ENCODE measurements at places on chromosomes 1 and 21.

DNA sequence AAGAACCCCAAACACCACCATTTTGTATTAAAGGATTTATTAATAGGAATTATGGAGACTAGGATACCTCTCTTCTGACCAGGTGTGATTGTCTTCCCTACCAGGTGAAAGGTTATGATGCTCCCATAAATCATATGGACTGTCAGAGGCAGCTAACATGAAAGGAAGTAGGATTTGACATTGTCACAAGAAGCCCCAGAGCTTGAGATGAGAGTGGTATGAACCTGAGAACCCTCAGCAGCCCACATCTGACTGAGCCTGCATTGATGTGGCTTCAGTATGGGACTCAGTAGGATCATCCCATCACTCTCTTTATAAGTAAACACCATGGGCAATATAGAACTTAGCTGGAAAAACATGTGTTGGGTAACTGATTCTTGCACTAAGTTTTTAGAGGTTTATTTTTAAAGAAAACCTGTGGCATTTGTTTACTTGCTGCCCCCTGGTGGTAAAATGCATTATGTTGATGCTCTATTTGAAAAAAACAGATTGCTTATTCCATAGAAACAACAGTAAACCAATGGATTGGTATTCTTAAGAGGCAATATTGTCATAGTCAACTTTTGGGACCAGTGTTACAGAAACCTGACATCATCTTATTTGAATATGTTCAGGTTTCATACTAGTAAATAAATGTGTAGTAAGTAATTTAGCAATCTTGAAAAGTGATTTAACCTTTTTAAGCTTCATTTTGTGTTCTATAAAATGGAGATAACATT lies 16.6 kb upstream of the CACYBP start:
- peak; percentile 51 for DNase-seq

DNA sequence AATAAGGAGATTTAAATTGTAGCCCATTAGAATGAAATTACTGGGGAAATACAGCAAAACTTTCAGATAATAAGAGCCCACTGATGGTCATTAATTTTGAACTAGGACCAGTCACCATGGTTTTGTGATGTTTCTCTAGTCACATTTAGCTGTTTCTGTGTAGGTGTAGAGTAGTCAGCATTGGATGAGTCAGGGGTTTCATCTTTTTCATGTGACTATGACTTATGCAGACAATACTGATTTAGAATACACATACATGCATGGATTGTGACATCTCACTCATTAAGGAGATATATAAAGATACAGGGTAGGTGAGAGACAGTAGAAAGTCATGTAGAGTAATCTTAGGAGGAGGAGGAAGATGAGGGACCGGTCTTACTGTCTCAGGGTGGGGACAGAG lies 1192.7 kb downstream of the KCNT2 start:
- no peak for DNase-seq

DNA sequence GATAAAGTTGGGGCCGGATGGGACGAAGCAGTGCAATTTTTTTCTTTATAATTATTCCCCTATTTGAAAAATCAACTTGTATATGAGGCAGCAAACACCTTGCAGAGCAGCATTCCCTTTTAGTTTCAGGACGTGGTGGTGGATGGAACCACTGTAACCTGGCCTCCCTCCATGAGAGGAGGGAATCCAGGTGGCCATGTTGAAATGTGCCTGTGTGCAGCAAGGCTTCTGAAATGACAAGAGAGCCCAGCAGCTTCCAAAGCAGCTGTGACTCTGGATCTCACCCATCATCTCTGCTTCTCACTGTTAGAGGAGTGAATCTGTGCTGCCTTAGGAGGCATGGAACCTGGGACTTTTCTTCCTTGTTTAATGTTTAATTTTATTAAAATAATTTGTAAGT lies 42.3 kb downstream of the NFIA start:
- DNase-seq: peak; percentile 42

DNA sequence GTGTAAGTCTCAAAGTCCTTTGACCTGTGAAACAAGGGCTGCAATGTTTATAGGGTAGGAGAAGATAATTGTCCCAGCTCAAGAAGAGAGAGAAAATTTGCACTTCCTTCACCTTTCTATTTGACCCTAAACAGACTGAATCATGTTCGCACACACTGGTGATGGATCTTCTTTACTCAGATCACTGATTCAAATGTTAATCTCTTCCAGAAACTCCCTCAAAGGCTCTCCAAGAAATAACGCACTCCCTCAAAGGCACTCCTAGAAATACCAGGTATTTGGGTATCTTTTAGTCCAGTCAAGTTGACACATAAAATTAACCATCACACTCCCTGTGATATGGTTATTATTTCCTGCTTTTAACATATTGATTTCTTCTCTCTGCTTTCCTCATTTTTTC lies 30.5 kb upstream of the PTGS2 start:
- DNase-seq: no peak

DNA sequence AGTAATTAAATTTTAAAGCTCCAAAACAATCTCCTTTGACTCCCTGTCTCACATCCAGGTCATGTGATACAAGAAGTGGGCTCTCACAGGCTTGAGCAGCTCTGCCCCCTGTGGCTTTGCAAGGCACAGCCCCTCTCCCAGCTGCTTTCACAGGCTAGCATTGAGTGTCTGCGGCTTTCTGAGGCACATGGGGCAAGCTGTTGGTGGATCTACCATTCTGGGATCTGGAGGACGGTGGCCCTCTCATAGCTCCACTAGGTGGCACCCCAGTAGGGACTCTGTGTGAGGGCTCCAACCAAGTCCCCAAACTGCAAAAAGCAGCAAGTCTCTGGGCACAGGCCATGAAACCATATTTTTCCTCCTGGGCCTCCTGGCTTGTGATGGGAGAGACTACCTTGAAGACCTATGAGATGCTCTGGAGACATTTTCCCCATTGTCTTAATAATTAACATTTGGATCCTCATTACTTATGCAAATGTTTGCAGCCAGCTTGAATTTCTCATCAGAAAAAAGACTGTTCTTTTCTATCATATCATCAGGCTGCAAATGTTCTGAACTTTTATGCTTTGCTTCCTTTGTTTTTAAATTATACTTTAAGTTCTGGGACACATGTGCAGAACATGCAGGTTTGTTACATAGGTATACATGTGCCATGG lies 554.1 kb upstream of the OLFM3 start:
- no peak for DNase-seq

DNA sequence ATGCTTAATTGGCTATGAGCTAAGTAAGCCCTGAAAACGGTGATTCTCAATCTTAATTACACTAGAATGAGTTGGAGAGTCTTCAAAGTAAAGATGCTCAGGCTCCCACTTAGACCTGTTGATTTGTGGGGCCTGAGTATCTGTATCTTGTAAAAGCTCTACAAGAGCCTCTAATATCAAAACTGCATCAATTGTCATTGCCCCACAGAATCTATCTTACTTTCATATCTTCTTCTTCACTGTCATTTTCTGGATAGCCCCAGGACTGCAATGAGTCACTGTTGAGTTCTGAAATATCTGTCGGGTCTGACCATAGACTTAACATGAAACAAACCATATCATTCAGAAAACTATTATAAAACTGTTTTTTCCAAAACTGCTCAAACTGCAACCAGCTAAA lies 102.8 kb upstream of the SERTAD4 start:
- DNase-seq: no peak

DNA sequence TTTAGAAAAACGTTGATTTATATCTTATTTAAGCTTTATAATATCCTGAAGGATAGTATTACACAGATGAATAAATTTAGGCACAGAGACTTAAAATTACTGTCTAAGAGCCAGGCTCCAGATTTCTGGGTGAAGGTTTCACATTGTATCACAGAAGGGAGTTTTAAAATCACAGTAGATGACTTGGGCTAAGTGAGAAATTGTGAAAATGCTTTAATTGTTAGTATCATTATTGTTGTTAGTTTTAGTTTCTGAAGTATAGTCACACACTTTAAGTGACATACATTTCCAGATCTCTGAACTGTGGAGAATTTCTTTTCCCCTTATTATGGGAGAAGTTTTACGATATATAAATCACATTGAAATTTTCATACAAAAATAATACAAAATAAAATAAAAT lies 83.5 kb downstream of the NDUFS5 start:
- DNase-seq: no peak

- DNase-seq: no peak
Measured at GRCh38 chr1:241837901-241838300, 10.1 kb upstream of the EXO1 start.

DNA sequence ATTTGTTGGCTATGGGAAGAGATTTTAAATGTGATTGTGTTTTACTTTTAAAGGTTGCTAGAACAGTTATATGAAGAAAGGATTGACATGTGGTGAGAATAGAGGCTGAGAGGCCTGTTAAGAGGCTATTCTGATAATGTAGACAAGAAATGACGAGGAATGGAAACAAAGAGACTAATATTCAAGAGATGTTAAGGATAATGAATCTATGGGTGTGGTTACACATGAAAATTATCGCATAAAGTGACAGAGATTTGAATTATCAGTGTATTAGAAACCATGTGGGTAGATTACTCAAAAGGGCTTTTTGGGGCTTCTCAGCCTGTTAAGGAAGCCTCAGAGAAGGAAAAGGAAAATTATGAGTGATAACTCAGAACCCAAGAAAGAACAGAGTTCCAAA lies 120.4 kb downstream of the MACF1 start:
- DNase-seq: no peak

GRCh38 chr1:145751491-145752037 lies 32.3 kb downstream of the CD160 start:
- no peak for DNase-seq

DNA sequence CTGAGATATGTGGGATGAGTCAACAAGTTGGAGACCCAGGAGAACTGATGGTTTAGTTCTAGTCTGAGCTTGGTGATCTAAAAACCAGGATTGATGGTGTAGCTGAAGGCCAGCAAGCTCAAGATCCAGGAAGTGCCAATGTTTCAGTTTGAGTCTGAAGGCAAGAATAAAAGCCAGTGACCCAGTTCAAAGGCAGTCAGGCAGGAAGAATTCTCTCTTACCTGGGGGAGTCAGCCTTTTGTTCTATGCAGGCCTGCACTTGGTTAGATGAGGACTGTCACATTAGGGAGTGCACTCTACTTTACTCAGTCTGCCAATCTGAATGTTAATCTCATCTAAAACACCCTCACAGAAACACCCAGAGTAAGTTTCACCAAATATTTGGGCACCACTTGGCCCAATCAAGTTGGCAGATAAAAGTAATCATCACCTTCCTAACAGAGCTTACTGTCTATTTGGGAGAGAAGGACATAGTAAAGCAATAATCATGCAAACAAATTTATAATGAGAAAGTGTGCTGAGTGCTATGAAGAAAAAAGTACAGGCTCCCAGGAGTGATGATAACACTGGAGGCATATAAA lies 63.4 kb downstream of the TSEN15 start:
- no peak for DNase-seq

GRCh38 chr1:20370698-20371097 lies 80.0 kb downstream of the VWA5B1 start:
- peak; percentile 69 for DNase-seq

GRCh38 chr1:62209931-62210595 lies 15.4 kb downstream of the L1TD1 start:
- DNase-seq: no peak

DNA sequence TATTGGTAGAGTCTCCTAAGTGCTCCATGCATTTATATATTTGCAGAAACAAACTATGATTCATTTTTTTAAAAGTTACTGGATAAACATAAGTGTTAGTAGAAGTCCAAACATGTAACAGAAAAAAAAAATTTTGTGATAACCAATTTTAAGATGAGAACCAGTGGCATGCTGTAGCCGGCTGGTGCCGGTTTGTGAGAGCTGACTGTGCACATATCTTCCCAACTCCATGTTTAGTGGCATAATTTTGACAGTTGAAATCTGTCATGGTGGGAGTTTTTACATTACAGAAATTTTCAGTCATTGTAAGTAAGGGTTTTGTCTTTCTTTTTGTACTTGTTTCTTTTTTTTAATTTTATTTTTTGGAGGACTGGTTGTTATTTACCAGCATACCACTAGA lies 141.2 kb downstream of the TTLL7 start:
- no peak for DNase-seq

- DNase-seq: no peak
Measured at GRCh38 chr1:60762176-60762575, 320.2 kb upstream of the NFIA start.

GRCh38 chr1:153532769-153533599 lies 2.8 kb downstream of the S100A6 start:
- DNase-seq: no peak

GRCh38 chr1:168227620-168228019 lies 1.8 kb downstream of the SFT2D2 start:
- no peak for DNase-seq

- no peak for DNase-seq
Measured at GRCh38 chr1:67355745-67356424, 48.2 kb downstream of the IL12RB2 start.

GRCh38 chr1:95196017-95196416 lies 38.0 kb upstream of the RWDD3 start:
- DNase-seq: no peak

- DNase-seq: no peak
Measured at GRCh38 chr1:72066431-72066830, 215.9 kb downstream of the NEGR1 start.

DNA sequence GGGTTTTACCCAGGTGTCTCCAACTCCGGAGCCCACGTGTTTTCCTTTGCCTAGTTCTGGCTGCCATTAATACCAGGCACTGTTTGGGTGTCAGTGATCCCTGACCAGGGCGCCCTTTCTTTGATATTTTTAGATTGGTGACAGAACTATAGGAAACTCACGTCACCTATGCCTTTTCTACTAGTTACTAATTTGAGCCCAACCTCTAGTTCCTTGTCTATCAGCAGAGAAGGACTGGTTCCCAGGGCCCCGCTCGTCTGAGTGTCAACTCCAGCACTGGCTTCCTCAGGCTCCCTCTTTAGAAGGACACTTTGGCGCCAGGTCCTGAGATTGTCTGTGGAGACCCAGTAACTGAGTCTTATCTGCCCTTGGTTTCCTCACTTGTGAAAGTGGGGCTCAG lies 9.4 kb downstream of the MFN2 start:
- DNase-seq: no peak

DNA sequence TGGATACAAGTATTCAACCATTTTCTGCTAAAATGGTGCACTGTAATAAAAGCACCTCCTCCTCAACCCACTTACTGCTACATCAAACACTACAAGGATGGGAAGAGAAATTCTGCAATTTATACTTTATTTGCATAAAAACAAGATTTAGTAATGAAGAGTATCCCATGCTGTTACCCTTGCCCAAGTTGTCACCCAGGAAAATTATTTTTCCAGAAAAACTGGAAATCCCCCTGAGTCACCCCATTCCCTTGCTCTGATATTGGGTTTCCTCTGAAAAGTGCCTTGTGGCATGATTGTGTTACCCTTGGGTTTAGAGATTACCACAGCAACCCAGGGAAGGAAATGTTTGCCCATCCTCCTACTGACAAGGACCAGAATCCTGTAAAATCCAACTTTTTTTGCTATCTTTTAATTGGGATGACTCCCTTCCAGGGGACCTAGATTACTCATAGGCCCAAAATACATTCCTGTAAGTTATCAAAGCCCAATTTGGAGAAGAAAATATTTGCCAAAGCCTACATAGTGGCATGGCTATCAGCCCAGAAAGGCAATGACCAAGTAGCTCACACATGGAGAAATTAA lies 16.5 kb upstream of the ZC3H11B start:
- DNase-seq: no peak
